ENCODE measurements at places on chromosomes 6 and 20. TPM values are rescaled to one million over a fixed set of nuclear protein-coding genes. Genes with fewer than 3 reads are reported as not detected.
A peak's percentile ranks its signal among the peaks of the same experiment; 100 is the strongest.

The CTCFL gene
- 0.12 TPM for total RNA-seq

The NECAB3 gene
- total RNA-seq: 50.6 TPM

The RAMACL gene
- 1.1 TPM for total RNA-seq

The PROKR2 gene
- total RNA-seq: not detected

The INSM1 gene
- total RNA-seq: 1.7 TPM

The COL21A1 gene
- total RNA-seq: 59.2 TPM

The EPB41L1 gene
- total RNA-seq: 32.6 TPM

The TRIM38 gene
- 8.6 TPM for total RNA-seq

The ITCH gene
- 61.2 TPM for total RNA-seq

The PLA2G7 gene
- 1.5 TPM for total RNA-seq

The CNBD2 gene
- total RNA-seq: 4.7 TPM

DNA sequence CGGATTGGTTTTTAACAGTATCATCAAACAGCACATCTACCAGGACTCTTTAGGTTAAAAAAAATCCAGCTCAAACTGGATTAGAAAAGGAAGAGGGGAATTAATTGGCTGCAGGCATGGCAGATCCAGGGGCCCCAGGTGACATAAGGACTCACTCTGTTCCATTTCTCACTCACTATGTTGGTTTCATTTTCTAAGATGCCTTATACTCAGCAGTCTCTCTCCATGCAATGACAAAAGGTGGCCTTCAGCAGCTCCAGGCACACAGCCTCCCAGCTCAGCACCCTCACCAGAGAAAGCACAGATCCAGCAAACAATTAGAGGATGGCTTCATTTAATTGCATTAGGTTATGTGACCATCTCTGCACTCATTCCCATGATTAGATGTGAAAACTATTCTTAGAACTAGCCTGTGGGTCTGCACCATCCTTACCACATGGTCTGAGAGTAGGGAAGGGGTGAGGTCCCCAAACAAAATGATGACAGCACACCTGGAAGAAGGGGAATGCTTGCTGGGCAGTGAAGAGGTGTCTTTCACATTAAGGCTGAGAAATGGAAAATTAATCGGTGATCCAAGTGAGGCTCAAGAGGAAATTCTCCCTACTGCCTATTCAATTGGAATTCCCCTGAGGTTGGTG, 243.1 kb downstream of the CDH26 start:
- DNase-seq: no peak

- no peak for DNase-seq
These were observed 2.5 kb downstream of the NECAB3 start for GRCh38 chr20:33671573-33672288.

GRCh38 chr6:129685662-129686031, 24.3 kb downstream of the ARHGAP18 start:
- no peak for DNase-seq

GRCh38 chr6:84161190-84161589, 66.3 kb downstream of the CEP162 start:
- DNase-seq: no peak

DNA sequence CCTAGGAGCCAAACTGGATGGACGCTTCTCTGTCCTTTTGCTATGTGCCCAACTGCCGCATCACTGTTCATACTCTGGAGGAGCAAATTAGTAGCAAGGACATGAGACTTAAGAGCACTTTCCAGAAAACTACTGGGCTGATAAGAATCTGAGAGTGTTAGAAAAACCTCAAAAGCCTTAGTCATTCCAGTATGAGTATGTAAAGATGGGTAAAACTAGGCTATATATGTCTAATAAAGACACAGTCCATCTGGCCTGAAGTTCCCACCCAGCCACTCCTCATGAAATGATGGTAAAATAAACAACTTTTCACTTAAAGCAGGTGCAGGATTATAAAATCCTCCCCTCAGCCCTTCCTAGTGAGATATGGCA, 30.6 kb downstream of the SHLD1 start:
- no peak for DNase-seq

GRCh38 chr20:57237585-57237953, 28.9 kb downstream of the BMP7 start:
- no peak for DNase-seq

- DNase-seq: no peak
These were observed 2.9 kb downstream of the FRK start for GRCh38 chr6:116057766-116058165.

GRCh38 chr6:6971369-6971768, 136.4 kb upstream of the RREB1 start:
- peak; percentile 57 for DNase-seq

DNA sequence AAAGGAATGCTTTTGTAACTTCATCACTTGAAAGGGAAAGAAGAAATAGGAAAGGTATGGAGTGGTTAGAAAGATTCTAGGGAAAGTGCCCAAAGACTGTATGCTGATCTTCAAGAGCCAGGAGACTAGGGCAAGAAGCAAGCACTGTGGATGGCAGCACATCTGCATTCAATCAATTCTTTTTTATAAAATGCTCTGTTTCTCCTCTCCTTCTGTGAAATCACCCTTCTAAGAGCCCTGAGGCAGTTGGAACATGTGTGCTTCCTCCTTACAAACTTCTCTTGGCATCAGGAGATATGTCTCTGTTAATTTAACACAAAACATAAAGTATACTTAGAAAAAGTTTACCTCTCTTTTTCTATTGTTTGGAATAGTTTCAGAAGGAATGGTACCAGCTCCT, 1162.2 kb upstream of the GJE1 start:
- peak; percentile 53 for DNase-seq

GRCh38 chr20:39398656-39399055, 436.5 kb downstream of the DHX35 start:
- DNase-seq: no peak

DNA sequence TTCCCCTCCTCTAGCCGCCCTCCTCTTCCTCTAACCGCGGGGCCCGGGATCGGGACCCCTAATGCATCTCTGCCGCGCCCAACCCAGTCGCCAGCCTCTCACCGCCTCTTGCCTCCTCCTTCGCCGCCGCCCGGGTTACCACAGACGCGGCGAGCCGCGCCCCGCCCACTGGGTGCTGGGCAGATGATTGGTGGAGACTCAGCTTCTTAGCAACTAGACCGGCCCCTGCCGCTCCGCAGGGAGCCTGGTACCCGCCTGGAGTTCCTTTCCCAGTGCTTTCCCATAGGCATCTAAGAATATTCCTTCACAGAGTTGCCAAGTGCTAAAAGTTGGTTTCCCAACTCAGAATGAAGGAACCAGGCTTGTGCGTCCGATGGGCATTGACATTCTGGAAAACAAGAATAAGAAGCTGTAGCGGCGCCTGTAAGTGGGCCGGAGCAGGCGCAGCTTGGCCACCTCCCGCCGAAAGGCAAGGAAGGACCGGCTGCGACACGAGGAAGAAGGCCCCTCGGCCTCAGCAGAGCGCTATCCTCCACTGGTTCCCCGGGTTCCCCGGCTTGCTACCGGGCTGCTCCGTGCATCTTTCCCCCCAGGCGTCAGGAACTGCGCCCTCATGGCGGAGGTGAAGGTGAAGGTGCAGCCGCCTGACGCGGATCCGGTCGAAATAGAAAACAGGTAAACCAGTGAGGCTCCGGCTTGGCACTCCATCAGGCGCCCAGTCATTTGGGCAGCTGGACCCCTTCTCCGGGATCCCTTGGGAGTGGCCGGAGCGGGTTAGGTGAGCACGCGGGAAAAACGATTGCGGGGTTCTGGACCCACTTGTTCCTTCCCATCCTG, at the start of the genes DZANK1 and POLR3F:
Gene DZANK1, minus strand, starts transcription at position 137 of the 837 bp plus-strand sequence. CDS start 1,672 bp downstream, outside the sequence.
Gene POLR3F, plus strand, starts transcription at position 497 of the 837 bp plus-strand sequence. Its CDS starts 117 bp downstream, at position 614.
- peak; percentile 98 for DNase-seq

- no peak for DNase-seq
These were observed 75.8 kb downstream of the PREP start for GRCh38 chr6:105326833-105327770.

DNA sequence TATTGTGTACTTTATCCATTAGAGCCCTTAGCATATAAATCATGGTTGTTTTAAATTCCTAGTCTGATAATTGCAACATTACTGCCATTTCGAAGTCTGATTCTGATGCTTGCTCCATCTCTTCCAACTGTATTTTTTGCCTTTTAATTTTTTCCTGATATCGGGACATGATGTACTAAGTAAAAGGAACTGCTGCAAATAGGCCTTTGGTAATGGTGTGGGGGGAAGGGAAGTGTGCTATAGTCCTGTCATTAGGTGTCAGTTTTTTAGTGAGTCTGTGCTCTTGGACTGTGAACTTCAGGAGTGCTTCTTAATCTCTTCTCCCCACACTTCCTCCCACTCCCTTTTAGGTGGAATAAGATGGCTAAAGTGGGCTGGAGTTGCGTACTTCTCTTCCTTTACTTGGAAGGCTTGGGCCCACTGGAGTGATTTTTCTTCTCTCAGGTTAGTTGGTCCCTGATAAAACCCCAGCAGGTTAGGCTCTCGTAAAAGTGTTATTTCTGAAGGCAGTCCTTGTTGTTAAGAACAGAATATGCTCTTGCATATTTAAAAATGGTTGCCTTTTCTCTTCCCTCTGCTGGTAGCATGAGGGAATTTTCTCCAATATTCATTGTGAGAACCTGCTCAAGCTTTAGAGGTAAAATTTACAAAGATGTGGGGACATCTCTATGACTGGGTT, 18.1 kb downstream of the STXBP5 start:
- DNase-seq: peak; percentile 8

- peak; percentile 34 for DNase-seq
These were observed 64.4 kb upstream of the KCNG1 start for GRCh38 chr20:51087266-51087665.

Data from hepatocyte (in vitro differentiated cells).